T-helper 2 cell treated with Interferon-gamma antibody and Interleukin-4, amounts not matched to agents 5 μg/mL and 100 μg/mL, for 36 hours (primary cell): ENCODE measurements at places on chromosomes 11 and 22.

GRCh38 chr11:9758637-9759518 is 95.0 kb downstream of the SWAP70 start:
- H3K4me1 ChIP-seq = peaks cover 41% of the 10 kb centered on the region
- H3K36me3 ChIP-seq = no peaks in the 10 kb centered on the region
- peak overlapping the region; percentile 71 for H3K4me3 ChIP-seq
- H3K27ac ChIP-seq = peak overlapping the region; percentile 76
- no peaks in the 10 kb centered on the region for H3K27me3 ChIP-seq

DNA sequence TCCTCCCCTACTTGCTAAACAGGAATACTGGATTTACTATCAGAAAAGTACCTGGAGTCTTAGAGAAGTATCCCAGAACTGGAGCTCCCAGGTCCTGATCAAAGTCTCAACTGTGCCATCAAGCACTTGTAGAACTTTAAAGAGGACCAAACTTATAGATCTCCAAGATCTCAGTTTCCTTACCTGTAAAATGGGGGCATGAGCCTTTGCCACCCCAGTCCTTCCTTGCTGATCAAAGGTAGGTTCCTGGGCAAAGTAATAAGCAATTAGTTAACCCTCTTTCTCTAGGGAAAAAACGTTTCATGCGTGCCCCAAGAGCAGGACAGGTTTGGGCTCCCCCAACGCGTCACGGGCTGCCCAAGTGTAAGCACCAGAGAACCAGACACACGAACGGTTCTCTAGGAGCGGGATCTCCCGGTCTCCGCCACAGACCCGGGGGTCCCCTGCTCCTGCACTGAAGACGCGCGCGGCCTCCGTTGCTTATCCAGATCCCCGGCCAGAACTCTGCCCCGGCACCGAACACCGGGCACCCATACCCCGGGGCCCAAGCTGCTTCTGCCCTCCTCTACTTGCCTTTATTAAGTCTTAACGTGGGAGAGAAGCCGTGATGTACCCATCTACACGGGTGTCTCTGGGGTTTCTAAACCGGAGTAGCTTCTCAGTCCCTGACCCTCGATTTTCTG is 505 bp downstream of the ZNF214 start:
- H3K27ac ChIP-seq = no peak overlapping the region
- no peaks in the 10 kb centered on the region for H3K36me3 ChIP-seq
- peak overlapping the region; percentile 44 for H3K4me3 ChIP-seq
- no peak for DNase-seq

DNA sequence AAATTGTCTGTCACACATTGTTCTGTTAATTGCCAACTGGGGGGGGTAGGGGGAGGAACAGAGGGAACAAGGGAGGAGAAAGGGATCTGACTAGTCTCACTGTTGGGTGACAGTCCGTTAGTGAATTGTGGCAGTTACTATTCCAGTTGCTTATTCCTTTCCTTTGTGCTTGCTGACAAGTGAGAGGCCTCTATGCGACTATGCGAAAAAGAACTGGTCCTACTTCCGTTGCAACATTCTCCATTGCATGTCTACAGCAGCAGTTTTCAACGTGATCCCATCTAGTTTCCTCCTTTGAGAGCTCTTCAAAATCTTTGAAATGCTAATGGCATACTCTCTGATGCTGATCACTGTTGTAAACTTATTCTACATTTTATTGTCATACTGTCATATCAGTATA is 672.2 kb downstream of the LRRC4C start:
- DNase-seq = no peak
- no peak overlapping the region for H3K27ac ChIP-seq
- no peak overlapping the region for H3K4me3 ChIP-seq
- H3K27me3 ChIP-seq = no peaks in the 10 kb centered on the region
- H3K36me3 ChIP-seq = no peaks in the 10 kb centered on the region

- DNase-seq = no peak
- H3K27me3 ChIP-seq = no peaks in the 10 kb centered on the region
- H3K4me3 ChIP-seq = no peak overlapping the region
- H3K36me3 ChIP-seq = no peaks in the 10 kb centered on the region
Observed at GRCh38 chr11:5204787-5205186, 4.3 kb upstream of the OR51V1 start.

GRCh38 chr11:88494848-88495247 is 157.3 kb upstream of the CTSC start:
- no peak for DNase-seq
- H3K4me3 ChIP-seq = no peak overlapping the region
- peaks cover 22% of the 10 kb centered on the region for H3K27me3 ChIP-seq
- no peak overlapping the region for H3K27ac ChIP-seq

GRCh38 chr11:44029977-44030911 is 17.5 kb upstream of the ACCSL start:
- H3K4me3 ChIP-seq = no peak overlapping the region
- H3K27ac ChIP-seq = no peak overlapping the region
- no peaks in the 10 kb centered on the region for H3K36me3 ChIP-seq
- DNase-seq = no peak
- peaks cover 19% of the 10 kb centered on the region for H3K27me3 ChIP-seq

GRCh38 chr11:69958308-69958707 is 119.8 kb upstream of the ANO1 start:
- no peak overlapping the region for H3K27ac ChIP-seq
- H3K4me1 ChIP-seq = no peaks in the 10 kb centered on the region
- peaks cover 4% of the 10 kb centered on the region for H3K27me3 ChIP-seq
- no peak overlapping the region for H3K4me3 ChIP-seq
- H3K36me3 ChIP-seq = no peaks in the 10 kb centered on the region

GRCh38 chr22:26431261-26431995 is 2.4 kb downstream of the ASPHD2 start:
- peaks cover 6% of the 10 kb centered on the region for H3K27me3 ChIP-seq
- H3K4me3 ChIP-seq = peak overlapping the region; percentile 89
- peaks cover 58% of the 10 kb centered on the region for H3K4me1 ChIP-seq
- peak overlapping the region; percentile 91 for H3K27ac ChIP-seq
- no peak for DNase-seq
- peaks cover 26% of the 10 kb centered on the region for H3K36me3 ChIP-seq

GRCh38 chr11:103978616-103979595 is 57.5 kb upstream of the DDI1 start:
- no peak overlapping the region for H3K27ac ChIP-seq
- H3K27me3 ChIP-seq = no peaks in the 10 kb centered on the region
- H3K4me3 ChIP-seq = no peak overlapping the region

- no peaks in the 10 kb centered on the region for H3K36me3 ChIP-seq
- H3K4me1 ChIP-seq = no peaks in the 10 kb centered on the region
- H3K27me3 ChIP-seq = no peaks in the 10 kb centered on the region
- no peak overlapping the region for H3K27ac ChIP-seq
- no peak for DNase-seq
Observed at GRCh38 chr11:130217133-130218031, 57.8 kb downstream of the ST14 start.

- H3K4me3 ChIP-seq = no peak overlapping the region
- no peak overlapping the region for H3K27ac ChIP-seq
Observed at GRCh38 chr11:110433393-110434333, 3.9 kb downstream of the FDX1 start.

DNA sequence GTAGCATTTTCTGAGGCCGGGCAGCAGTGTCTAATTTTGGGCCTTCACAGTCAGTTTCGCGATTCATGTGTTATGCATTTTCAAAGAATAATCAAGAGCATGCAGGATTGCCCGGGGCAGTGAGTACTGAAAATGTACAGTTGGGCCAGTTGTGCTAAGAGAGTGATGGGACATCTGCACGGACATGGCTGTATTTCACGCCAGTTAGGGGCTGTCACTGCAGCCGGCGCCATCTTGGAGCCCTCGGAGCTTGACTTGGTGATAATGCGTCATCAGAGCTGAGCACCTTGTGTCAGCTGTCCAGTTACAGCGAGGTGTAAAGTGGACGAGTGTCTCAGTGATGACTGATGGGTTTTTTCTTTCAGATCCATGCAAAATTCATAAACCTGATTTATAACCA is 188.9 kb downstream of the TBC1D22A start:
- peaks cover 6% of the 10 kb centered on the region for H3K4me1 ChIP-seq
- no peak for DNase-seq
- no peaks in the 10 kb centered on the region for H3K36me3 ChIP-seq
- no peaks in the 10 kb centered on the region for H3K27me3 ChIP-seq
- no peak overlapping the region for H3K27ac ChIP-seq
- no peak overlapping the region for H3K4me3 ChIP-seq

- H3K27ac ChIP-seq = no peak overlapping the region
- no peaks in the 10 kb centered on the region for H3K4me1 ChIP-seq
- peaks cover 2% of the 10 kb centered on the region for H3K27me3 ChIP-seq
- H3K36me3 ChIP-seq = no peaks in the 10 kb centered on the region
Observed at GRCh38 chr11:117588166-117588810, 208.7 kb downstream of the DSCAML1 start.

GRCh38 chr11:15826826-15827225 is 529.5 kb downstream of the SOX6 start:
- DNase-seq = no peak
- H3K4me3 ChIP-seq = no peak overlapping the region
- H3K4me1 ChIP-seq = no peaks in the 10 kb centered on the region
- no peak overlapping the region for H3K27ac ChIP-seq
- no peaks in the 10 kb centered on the region for H3K36me3 ChIP-seq

- peaks cover 26% of the 10 kb centered on the region for H3K4me1 ChIP-seq
- no peak overlapping the region for H3K27ac ChIP-seq
- H3K27me3 ChIP-seq = no peaks in the 10 kb centered on the region
- H3K36me3 ChIP-seq = peaks cover 38% of the 10 kb centered on the region
Observed at GRCh38 chr22:24326266-24326665, 55.6 kb downstream of the SPECC1L start.

DNA sequence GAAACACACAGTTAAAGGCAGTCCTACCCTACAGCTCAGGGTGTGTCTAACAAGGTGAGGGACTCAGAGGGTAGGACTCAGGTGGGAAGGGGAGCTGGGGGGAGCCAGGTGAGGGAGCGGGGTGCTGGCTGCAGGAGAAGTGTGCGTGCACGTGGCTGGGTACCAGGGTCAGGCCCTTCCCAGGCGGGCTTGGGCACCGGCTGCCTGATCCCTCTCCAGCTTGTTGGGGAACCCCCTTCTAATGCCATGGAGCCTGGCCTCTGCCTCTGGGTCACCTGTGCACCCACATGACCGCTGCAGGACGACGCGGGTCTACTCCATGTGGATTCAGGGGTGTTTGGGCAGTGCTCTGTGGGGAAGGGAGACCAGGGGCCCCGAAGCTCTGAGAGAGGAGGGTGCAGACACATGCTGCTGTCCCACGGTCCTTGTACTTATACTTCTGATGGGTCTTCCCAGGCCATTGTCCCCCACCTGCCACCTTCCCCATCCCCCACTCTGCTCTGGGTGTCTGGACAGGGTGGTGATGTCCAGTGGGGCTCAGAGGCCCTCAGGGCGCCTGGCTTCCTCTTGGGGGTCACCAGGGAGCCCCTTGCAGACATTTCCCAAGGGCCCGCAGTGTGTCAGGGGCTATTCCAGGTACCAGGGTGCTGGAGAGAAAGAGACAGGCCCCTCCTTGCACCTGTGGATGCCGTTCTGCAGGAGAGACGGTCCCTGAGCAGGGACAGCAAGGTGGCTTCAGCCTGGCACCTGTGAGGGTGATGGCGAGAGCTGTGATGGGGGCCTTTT is 10.4 kb upstream of the MRGPRD start:
- H3K4me3 ChIP-seq = no peak overlapping the region
- peaks cover 2% of the 10 kb centered on the region for H3K36me3 ChIP-seq
- no peaks in the 10 kb centered on the region for H3K4me1 ChIP-seq
- no peak for DNase-seq
- H3K27ac ChIP-seq = no peak overlapping the region
- peaks cover 27% of the 10 kb centered on the region for H3K27me3 ChIP-seq

DNA sequence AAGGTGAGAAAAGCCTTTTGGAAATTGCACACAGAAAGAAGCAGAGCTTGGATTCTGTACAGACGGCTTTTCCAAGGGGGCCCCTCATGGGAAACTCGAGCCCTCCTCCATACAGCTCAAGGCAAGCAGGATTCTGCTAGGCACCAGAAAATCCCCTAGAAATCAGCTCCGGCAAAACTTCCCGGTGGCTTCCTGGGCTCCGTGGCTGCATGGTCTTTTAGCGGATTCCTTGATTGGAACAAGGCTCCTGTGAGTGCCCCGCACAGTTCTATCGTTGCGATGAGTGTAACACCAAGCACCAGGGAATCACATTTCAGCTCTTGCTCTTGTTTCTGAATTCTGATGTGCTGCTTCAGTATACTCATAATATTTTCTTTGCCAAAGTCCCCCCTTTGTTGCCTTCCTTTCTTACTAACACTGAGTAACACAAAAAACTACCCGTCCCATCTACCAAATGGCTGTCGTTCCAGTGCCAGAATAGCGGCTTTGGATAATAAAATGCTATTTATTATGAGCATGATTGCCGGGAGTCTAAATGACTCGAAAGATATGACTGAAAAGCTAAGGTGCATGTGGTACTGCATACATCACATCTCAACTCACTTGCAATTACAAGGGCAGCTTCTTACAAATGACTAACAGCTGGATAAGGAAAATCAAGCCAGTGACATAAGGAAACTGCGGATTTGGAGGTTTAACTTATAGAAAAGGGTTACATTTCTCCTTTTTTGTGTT is 494.1 kb downstream of the DLG2 start:
- no peak for DNase-seq
- H3K4me3 ChIP-seq = no peak overlapping the region
- no peaks in the 10 kb centered on the region for H3K4me1 ChIP-seq
- H3K36me3 ChIP-seq = no peaks in the 10 kb centered on the region
- no peaks in the 10 kb centered on the region for H3K27me3 ChIP-seq
- no peak overlapping the region for H3K27ac ChIP-seq

- DNase-seq = no peak
- no peak overlapping the region for H3K4me3 ChIP-seq
- H3K36me3 ChIP-seq = no peaks in the 10 kb centered on the region
Observed at GRCh38 chr11:35289821-35290220, 129.5 kb downstream of the SLC1A2 start.

GRCh38 chr11:124898711-124899110 is 1.0 kb upstream of the ROBO4 start:
- peaks cover 28% of the 10 kb centered on the region for H3K27me3 ChIP-seq
- DNase-seq = no peak
- H3K4me1 ChIP-seq = peaks cover 2% of the 10 kb centered on the region

DNA sequence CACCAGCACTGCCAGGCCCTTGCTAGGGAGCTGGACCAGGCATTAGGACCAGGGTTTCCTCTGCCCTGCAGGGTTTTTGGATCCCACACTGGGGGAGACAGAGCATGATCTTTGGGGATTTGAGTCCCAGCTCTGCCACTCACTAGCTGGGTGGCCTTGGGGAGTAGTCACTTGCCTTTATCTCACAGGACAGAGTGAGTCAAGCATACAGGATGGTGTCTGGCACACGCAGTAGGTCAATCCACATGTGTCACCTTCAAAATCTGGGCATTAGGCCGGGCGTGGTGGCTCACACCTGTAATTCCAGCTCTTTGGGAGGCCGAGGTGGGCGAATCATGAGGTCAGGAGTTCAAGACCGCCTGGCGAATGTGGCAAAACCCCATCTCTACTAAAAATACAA is 2.7 kb downstream of the NEFH start:
- H3K4me1 ChIP-seq = peaks cover 10% of the 10 kb centered on the region
- DNase-seq = no peak
- H3K27ac ChIP-seq = no peak overlapping the region
- peaks cover 32% of the 10 kb centered on the region for H3K27me3 ChIP-seq

DNA sequence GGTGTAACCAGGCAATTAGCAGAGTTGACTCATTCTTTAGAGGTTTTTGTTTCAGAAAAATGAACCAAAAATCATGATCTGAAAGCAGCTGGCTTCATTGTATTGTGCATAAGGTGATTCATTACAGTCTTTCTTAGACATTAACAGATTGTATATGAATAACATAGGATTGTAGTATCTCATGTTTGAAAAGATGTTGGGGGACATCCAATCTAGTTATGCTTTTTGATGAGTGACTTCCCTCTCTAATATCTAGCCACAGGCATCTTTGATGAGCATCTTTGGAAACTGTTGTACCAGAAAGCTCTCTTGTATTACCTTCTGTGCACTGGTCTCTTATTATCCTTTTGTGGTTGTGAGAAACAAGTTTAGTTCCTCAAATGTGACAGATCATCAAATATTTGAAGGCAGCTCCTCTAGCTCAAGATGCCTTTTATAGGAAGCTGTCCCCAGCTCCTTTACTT is 8.3 kb downstream of the GRK3 start:
- H3K27me3 ChIP-seq = no peaks in the 10 kb centered on the region
- peak overlapping the region; percentile 72 for H3K27ac ChIP-seq
- H3K36me3 ChIP-seq = peaks cover 35% of the 10 kb centered on the region
- peaks cover 63% of the 10 kb centered on the region for H3K4me1 ChIP-seq
